Right forelimb (tissue), 1 donor: ENCODE measurements at places on chromosomes 1 and 21.

DNA sequence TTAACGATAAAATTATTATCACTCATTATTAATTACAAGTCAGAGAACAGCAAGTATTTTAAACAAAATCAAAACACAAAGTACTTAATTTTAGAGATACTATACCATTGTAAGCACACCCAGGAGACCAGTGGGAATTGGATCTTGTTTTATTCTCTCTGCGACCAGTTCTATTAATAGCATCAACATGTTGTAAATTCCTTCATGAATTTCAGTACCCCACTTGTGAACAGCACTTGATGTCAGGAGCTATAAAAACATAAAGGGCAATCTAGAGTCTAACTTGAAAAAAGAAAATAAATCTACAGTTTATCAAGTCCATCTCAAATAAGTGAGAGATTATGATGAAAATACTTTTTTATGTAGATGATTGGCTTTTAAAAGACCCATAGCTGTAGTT is 42.9 kb downstream of the USP24 start:
- DNase-seq = no peak

- DNase-seq = no peak
Measured at GRCh38 chr1:95604771-95605170, 370.8 kb downstream of the RWDD3 start.

- no peak for DNase-seq
Measured at GRCh38 chr1:107454791-107455190, 314.0 kb downstream of the NTNG1 start.

- no peak for DNase-seq
Measured at GRCh38 chr1:2829846-2830615, 28.5 kb upstream of the TTC34 start.

DNA sequence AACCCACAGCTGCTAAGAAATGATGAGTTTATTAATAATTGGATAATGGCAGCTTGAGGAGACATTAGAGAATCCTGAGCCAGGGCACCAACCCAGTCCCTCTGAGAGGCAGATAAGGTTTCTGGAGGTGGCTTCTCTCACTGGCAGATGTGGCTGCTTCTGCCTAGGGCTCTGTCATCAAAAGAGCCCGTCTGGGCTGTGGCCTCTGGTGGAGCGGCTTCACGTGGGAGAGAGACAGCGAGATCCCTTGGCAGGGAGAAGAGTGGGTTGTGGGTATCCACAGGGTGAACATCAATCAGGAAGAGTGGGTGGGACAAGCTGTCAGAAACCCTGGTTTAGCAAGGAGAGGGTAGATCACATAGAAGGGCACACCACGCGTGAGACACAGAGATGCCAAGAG is 30.0 kb downstream of the VWA5B1 start:
- DNase-seq = no peak

DNA sequence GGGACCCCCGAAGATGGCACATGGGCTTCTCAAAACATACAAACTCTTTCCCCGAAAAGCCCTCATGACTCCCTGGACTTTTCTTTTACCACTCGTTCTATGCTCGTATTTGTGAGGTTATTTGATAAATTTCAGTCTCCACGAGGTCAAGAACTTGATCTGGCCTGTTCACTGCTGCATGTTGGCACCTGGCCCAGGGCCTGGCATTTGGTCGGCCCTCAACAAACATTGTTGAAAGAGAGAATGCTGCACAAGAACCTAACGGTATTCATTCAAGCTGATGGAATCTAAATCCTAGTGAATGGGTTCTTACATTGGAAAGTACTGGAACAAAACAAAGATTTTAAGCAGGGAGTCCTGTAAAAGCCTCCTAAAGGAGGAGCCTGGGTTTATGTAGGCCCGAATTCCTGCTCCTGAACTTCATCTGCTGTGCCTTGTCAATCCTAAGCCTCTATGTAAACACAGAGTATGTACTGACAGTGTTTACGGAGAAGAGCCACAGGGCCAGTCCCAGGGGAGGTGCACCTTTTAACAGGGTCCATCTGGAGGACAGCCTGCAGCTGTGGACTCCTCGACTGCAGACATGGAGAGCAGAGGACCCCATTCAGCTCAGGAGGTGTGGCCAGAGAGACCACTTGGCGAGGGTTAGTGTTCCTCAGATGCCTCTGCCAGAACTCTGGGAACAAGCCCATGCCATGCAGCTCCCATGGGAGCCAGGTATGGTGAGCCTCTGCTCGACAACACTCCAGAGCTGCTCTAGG is 46.9 kb downstream of the L1TD1 start:
- DNase-seq = no peak

GRCh38 chr1:101388904-101389546 is 152.2 kb downstream of the S1PR1 start:
- no peak for DNase-seq

- no peak for DNase-seq
Measured at GRCh38 chr1:165877940-165878556, 50.6 kb downstream of the UCK2 start.

DNA sequence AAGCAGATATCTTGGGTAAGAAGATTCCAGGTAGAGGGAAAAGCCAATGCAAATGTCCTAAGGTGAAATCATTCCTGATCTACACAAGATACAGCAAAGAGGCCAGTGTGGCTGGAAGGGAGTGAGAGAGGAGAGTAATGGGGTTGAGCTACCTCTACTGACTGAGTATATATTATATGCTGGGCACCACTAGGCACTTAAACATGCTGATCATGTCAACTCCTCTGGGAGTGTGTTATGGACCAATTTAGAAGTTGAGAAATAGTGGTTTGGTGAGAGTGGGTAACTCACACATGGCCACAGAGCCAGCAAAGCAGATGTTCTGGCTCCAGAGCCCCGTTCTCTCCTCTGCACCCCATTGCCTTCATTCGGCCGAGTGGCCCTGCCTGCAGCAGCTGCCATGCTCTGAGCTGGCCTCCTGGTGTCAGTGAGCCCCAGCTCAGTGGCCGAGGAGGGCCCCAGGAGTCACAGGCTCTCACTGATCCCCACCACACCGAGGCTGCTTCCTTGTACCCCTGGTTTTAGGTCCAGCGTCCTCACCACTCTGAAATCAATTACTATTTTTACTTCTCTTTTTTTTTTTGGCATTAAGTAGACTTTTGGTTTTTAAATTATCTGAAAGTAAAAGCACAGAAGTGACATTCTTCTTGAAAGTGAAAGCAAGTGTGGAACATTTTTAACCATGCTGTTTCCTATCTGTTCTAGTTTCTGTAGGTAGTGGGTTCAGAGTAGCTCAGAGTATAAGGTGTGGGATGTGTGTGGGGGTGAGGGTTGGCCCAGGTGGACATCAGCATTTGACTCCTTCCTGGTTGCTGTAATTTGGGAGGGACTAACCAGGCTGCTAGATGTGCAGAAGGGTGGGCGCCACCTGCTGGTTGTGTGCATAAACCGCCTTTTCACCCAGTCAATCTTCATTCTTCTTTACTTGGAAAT is 45.8 kb upstream of the CRNN start:
- no peak for DNase-seq
